ENCODE measurements at places on chromosomes 7 and 10.

GRCh38 chr10:88728107-88728763 lies 22.2 kb downstream of the LIPK start:
- DNase-seq = peak; percentile 34

DNA sequence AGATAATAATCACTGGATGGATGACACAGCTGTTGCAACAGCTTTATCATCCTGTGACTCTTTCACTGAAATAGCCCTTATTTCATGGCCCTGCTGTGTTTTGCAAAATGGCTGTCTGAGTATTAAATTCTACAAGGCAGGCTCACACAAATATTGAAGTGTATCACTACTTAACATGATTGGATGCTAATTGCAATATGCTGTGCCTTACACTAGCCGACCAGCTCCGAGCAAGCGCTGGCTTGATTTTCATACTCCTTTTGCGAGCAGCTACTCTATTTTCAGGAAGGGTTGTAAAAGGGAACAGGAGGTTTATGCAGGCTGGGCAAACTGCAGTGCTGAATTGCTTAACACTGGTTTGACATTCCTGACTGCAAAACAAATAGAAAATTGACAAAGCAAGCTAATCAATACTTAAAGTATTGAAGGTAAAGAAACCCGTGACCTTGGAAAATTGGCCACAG lies 121.6 kb downstream of the CACNB2 start:
- DNase-seq = no peak

DNA sequence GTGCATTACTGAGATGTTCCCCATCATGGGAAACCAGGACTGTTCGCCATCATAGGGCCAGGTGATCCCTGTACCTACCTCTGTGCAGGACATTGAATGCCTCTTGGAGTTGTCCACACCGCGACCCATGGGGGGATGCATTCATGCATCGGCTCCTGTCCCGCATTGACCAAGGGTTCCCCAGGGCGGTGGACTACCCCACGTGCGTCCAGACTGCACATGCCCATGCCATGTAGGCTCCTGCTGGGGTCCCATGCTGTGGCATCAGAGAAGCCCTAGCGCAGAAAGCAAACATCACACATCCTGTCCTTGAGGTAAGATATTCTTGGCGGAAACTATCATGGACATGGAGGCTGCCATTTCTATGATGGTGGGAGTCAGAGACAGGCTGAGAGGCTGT lies 121.6 kb upstream of the UNC5B start:
- DNase-seq = no peak

DNA sequence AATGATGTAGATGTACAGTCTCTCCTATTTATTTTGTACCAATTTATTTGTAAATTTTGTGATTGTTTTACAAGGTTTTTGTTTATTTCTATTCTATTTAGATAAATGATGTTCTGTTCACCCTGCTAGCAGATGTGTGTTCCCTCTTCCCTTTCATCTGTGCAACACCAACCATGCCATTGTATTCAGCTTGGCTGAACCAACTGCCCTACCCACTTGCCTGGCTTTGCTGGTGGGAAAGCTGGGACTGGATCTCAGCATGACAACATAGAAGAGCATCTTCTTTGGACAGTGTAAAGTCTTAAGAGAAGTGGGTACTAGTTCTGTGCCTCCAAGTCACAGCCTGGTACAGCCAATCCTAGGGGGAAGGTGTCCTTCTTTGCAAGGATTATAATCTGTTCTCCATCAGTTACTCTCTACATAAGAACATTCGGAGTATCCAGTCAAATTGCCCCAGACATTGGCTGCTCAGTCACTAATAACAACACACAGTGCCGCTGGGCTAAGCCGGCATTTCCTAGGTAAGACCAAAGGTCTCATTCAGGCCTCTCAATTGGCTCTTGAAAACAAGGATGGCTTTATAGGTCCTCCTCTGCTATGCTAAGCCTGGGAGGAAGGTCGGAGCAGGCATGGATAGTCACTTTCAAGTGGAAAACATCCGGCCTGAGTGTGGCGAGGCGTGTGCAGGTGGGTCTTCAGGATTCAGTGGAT lies 109.7 kb downstream of the NT5C2 start:
- DNase-seq = no peak

DNA sequence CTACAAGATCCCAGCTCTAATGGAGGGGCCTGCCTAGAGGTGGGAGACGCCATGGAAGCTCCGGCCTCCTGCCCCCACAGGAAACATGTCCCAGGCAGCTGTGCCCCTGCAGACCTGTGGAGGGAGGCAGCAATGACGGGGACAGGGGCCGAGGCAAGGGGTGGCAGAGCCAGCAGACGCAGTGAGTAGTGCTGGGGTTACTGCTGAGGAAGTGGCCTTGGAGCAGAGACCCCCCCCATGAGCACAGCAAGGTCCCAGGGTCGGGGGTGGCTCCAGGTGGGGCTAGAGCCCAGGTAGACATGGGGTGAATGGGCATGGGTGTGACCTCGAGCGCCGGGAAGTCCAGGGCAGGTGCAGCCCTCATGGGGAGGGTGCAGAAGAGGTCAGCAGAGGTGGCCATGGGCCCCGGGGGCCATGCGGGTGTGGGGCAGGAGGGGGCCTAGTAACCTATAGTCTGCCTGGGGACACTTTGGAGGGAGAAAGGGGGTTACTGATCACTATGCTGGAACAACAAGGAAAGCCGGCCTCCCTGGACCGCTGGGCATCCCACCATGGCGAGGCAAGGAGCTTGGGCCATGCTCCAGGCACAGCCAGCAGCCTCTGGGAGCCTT lies 45.5 kb downstream of the JAKMIP3 start:
- DNase-seq = no peak

DNA sequence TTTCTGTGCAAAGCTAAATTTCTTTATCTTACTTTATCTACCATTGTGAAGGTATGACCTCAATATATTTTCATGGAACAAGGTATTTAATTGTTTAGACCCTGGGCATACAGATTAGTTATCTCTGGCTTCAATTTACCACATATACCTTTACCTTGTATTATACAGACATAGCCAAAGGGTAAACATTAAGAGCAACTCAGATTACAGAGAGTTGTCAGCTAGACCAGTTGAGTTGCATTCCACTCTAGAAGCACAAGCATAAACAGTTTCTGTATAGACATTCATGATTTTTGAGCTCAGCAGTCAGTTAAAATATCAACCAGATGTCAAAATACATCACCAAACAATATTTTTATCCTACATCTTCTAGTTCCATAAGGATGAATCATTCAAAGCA lies 857.3 kb upstream of the ZWINT start:
- DNase-seq = no peak

DNA sequence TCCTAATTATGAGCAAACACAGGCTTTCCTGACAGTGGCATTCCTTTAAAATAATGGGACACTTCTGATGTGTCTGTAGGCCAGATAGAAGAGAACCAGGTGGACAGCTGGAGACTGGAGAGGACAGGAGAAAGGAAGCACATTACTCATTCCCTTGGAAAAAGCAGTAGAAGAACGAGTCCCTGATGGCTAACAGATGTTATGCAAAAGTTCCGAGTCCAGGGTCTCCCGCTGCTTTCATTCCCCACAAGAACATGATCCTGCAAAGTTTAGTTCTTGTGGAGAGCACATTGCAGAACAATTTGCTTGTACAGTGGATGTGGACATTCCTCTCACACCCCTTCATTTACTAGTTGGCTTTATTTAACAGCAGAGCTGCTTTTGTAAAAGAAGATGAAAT lies 137.6 kb downstream of the GPAM start:
- no peak for DNase-seq

GRCh38 chr7:85520175-85520574 lies 333.3 kb upstream of the SEMA3D start:
- DNase-seq = no peak

DNA sequence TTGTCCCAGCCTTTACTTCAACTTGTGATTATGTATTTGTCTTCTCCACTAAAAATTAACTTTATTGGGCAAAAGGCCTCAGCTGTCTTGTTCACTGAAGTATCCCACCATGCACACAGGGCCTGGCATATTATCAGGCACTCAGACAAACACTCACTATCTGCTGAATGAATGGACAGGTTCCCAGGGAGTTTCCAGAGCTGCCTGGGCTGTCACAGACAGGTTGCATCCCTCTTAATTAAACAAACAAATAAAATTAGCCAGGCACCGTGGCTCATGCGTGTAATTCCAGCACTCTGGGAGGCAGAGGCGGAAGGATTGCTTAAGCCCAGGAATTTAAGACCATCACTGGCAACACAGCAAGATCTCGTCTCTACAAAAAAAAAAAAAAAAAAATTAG lies 1.5 kb upstream of the TSPAN14 start:
- no peak for DNase-seq

DNA sequence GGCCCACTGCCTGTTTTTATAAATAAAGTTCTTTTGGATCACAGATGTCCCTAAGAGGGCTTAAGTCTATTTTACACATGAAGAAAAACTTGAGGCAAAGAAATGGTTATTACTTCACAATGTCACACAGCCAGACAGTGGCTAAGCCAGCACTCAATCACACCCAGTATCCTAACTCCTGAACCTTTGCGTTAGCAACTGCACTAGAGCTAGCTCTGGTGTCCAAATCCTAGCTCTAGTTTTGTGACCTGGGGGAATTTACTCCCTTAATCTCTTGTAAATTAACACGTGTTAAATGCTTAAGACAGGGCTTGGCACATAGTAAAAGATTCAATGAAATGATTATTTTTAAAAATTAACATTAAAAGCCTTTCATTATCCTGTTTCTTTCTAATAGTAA lies 49.0 kb upstream of the TPK1 start:
- no peak for DNase-seq

- no peak for DNase-seq
Observed at GRCh38 chr10:61179771-61180170, 235.8 kb upstream of the RHOBTB1 start.

DNA sequence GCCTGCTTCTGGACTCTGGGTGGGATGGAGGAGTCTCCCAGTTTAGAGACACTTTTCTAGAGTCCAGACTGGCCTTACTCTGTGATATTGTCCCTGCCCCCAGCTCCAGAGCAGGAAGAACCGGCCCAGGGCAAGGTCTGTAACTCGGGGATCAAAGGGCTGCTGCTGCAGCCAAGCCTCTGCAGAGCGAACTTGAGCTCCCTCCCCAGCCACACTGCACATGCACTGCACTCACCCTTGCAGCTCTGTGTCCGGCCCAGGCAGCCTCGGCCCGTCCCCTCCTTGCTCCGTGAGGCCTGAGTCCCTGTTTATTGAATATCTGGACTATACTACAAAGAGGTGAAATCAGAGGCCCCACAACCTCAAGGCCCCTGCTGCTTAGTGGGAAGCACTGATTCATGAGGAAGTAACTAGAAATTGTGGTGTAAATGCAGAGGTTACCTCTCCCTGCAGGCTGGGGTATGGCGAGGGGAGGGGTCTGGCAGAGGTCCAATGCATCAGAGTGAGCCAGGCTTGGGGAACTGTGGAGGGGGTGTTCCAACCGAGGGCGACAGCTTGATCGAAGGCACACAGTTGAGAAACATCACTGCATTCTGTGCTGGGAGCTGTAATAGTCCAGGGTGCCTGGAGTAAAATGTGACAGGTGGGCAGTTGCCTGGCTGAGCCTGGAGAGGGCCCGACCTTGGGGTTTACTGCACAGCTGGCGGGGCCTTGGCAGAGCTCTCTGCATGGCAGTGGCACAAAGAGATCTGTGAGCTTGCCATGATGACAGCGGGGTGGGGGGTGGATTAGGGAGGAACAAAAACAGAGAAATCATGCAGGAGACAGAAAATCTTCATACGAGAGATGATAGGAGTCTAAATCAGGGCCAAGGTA lies 49.1 kb downstream of the AOC1 start:
- DNase-seq = no peak

DNA sequence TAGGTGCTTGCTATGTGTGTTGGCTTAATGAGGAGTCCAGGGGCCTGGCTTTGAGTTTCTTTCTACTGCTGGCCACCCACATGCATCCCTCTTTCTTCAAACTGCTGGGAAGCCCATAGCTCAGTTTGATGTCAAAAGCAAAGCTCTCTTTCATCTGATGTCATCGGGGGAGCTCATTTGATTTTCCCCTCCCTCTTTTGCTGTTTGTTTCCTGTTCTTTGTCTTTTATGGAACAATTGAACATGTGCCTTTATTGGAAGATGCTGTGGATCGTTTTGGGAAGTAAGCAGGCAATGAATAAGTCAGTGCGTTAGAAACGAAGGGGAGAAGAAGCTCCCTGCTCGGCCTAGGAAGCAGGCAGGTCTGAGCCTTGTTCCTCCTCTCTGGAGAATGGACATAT lies 140.7 kb downstream of the GRK5 start:
- DNase-seq = no peak

DNA sequence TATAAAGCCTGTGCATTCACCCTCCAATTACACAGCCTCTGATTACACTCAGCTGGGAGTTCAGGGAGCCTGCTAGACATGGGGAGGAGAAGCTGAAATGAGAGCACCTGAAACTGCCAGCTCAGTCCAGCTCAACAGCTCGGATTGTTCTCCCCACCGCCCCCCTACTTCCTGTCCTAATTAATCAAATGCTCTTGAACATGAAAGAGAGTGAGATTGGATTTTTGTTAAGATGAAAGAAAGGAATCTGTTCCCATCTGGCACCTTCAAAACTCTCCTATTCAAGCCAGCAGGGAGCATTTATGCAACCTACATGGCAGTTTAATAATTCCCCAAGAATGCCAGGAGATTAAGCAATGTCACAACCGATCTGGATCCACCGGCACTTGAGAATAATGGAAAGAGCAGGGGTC lies 98.0 kb downstream of the NPSR1 start:
- DNase-seq = no peak

- DNase-seq = peak; percentile 41
Observed at GRCh38 chr7:37833107-37833817, 15.1 kb upstream of the NME8 start.

DNA sequence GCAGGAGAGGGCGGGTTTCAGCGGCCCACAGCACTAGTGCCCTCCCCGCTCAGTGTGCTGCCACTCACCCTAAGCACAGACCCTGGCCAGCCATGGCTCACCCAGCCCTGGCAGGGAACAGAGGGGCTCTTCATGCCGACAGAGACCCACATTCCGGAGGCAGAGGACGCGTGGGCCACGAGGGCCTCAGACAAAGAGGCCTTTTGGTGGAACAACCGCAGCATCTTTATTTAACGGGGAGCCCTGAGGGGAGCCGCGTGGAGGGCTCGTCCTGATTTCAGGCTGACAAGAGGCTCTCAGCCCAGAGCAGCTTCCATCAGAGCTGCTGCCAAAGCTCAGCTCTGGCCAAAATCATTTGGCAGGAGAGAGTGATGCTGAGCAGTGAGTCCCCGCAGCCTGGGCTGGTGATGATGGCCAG lies 127.8 kb downstream of the SH3PXD2A start:
- DNase-seq = no peak

DNA sequence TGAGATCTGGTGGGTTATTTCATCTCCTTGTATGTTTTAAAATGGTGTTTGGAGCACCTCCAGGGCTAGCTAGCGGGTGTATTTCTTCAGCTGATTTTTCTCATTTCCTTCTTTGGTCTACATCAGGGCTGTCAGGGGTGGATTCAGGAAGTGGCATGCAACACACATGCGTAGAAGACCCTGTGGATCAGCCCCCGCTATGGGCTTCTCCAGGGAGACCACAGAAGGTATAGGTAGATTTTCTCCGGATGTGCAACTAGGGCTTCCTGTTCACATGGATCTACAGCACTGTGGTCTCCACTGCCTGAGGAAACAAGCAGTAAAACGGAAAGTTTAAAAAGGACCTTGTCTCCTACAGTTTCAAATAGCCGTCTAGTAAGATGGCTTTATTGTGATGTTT lies 10.4 kb downstream of the NUB1 start:
- DNase-seq = peak; percentile 52

- DNase-seq = no peak
Observed at GRCh38 chr7:142983825-142984224, 21.7 kb upstream of the KEL start.

GRCh38 chr10:121189066-121189465 lies 337.9 kb downstream of the WDR11 start:
- DNase-seq = no peak

GRCh38 chr10:66390926-66391325 lies 534.9 kb upstream of the LRRTM3 start:
- DNase-seq = no peak

GRCh38 chr7:22114440-22114981 lies 168.8 kb upstream of the CDCA7L start:
- no peak for DNase-seq
